Stomach (tissue), 19 donors: ENCODE measurements at places on chromosomes 2 and 18. TPM values are rescaled to one million over a fixed set of nuclear protein-coding genes. Genes with fewer than 3 reads are reported as not detected.

DNA sequence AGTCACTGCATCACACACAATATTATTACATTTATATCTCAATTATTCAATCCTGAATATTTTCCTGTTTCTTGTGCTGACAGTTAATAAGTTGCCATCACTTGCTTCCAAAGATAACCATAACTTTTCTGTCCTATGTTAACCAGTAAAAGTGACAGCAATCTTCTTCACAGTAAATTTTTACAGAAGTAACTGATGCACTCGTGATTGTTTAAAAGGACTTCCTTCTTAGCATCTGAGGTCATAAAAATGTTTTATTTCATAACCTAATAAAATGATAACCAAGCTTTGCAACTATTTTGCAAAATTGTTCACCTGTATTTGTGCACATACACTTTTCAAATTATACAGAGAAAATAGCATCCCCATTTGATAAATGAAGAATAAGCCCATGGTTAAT is 20.6 kb upstream of the ANKRD62 start:
- H3K36me3 ChIP-seq = no peaks in the 10 kb centered on the region
- no peaks in the 10 kb centered on the region for H3K4me1 ChIP-seq
- no peak overlapping the region for H3K4me3 ChIP-seq

The ERFE gene
- 0.75 TPM for polyA plus RNA-seq

DNA sequence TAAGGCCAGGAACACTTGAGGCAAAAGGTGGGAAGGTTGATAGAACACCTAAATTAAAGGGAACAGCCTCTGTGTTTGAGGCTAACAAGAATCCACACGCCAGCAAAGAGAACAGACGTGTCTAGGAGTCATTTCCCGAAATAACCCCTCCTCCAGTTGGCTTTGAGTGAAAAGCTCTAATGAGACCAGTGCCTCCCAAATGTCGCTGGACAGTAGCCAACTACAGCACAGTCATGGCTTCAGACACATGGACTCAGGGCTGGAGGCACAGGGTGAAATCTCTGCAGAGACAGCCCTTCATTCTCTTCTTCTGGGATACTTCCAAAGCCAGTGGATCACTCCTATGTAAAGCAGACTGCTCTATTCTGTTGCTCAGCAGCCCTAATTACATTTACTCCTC is 49.6 kb downstream of the SOWAHC start:
- no peaks in the 10 kb centered on the region for H3K36me3 ChIP-seq
- DNase-seq = peak; percentile 86
- no peak overlapping the region for H3K27ac ChIP-seq
- no peaks in the 10 kb centered on the region for H3K27me3 ChIP-seq

DNA sequence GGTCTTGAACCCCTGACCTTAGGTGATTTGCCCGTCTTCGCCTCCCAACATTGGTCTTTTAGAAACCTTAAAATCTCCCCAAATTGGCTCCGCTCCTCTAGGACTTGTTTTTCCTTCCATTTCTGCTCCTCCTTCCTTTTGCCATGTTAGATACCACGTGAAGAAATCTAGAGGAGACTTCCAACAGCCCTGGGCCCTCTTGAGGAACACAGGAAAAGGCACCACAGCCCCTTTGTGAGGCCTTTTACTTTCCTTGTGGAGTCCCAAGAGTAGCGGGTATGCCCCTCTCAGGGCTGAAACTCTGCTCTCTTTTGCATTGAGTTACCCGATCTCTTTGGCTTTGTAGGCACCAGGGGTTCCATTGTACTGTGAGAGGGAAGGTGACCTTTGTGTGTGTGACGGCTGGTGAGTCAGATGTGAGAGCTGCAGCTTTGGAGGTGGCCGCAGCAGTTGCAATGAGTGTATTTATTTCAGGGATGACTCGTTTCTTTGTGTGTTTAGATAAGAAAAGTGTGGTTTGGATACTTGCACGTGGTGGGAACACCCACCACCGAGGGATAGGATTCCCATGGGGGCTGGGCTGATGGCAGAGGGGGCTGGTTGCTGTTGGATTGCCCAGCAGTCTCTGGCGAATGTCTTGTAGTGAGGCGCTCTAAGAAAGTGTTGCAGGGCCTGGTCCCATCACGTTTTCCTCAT is 218.4 kb upstream of the HS6ST1 start:
- H3K27ac ChIP-seq = no peak overlapping the region
- H3K4me3 ChIP-seq = no peak overlapping the region
- H3K36me3 ChIP-seq = no peaks in the 10 kb centered on the region
- H3K27me3 ChIP-seq = no peaks in the 10 kb centered on the region

- H3K4me1 ChIP-seq = peaks cover 8% of the 10 kb centered on the region
- H3K27ac ChIP-seq = no peak overlapping the region
- no peak for DNase-seq
- no peak overlapping the region for H3K4me3 ChIP-seq
- no peaks in the 10 kb centered on the region for H3K27me3 ChIP-seq
Measured at GRCh38 chr18:46337271-46337670, 233.1 kb downstream of the HAUS1 start.

The CTNNA2 gene
- polyA plus RNA-seq = not detected

DNA sequence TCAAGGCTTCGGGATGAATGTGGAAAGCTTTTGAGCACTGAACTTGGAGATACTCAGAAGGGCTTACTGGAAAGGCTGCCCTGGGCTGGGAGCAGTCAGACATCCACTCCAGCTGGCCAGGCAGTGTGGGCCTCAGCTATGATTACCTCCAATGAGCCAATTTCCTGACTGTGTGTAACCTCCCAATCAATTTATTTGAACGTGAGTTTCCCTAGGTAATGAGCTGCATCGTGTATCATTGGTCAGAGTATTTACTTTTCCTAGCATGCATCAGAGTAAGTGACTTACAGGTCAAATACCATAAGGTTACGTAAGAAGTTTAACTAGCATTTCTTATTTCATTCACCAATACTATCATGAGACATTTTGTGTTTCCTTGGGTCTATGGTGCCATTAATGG is 11.0 kb upstream of the CTAGE1 start:
- peaks cover 3% of the 10 kb centered on the region for H3K4me1 ChIP-seq
- H3K27ac ChIP-seq = no peak overlapping the region
- H3K27me3 ChIP-seq = no peaks in the 10 kb centered on the region
- no peak for DNase-seq
- no peaks in the 10 kb centered on the region for H3K36me3 ChIP-seq

DNA sequence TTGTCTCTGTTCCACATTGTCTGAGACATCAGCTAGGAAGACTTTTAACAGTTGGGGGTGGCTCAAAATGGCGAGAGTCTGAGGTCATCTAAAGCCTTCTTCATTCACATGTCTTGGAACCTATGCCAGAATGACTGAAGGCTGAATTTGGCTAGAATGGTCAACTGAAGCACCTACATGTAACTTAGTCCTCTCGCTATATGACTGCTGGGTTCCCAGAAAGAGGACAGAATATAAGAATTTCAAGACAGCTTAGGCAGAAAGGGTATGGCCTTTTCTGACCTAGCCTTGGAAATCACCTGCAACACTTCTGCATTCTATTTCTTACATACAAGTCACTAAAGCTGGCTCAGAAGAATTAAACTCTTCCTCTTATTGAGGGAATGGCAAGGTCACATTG is 75.6 kb upstream of the OTX1 start:
- H3K4me1 ChIP-seq = no peaks in the 10 kb centered on the region
- no peak overlapping the region for H3K27ac ChIP-seq
- H3K27me3 ChIP-seq = no peaks in the 10 kb centered on the region

The HNMT gene
- 34.4 TPM for polyA plus RNA-seq

The GIGYF2 gene
- 9.5 TPM for polyA plus RNA-seq

The FOXI3 gene
- polyA plus RNA-seq = not detected

DNA sequence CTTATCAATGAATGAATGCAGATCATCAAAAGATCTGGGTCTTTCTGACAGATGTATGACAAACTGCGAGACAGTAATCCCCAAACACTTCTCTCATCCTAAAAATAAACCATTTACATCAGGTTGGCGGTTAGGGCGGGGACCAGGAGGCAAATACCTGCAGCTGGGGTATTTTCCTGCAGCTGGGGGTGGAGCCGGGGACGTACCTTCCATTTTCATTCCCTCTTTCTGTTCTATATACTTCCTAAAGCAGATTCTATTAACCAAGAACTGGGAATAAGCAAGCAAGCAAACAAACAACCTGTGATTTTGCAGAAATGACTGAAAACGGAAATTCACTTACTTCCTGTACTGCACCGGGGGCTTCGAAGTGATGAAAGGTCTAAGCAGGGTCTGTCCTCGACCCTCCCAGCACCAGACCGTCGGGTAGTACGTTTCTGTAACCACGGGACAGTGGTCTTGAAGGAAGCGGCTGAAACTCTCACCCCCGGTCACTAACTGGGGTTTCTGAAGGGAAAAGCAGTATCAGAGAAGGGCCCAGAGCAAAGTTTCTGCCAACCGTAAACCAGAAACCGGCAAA is 1.2 kb downstream of the ABHD3 start:
- peaks cover 35% of the 10 kb centered on the region for H3K36me3 ChIP-seq
- H3K27ac ChIP-seq = peak overlapping the region; percentile 97
- peak; percentile 34 for DNase-seq
- peak overlapping the region; percentile 94 for H3K4me3 ChIP-seq
- H3K27me3 ChIP-seq = no peaks in the 10 kb centered on the region

DNA sequence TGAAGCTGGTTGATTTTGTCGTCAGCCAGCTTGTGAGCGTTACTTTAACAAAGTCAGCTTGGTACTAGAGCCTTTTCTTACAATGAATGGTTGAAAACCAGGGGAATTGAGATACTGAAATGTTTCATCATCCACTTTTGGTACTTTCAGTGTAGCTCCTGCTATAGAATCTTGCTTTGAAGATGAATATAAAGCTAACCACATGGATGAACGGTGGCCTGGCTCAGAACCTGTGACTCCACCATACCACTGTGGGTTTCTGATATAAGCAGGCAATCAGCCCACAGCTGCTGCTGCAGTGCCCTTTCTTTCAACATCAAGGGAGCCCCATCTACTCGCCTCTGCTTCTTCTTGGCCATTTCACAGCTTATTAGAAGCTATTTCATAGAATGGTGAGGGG is 53.2 kb upstream of the GPR45 start:
- H3K4me3 ChIP-seq = no peak overlapping the region
- no peak overlapping the region for H3K27ac ChIP-seq
- no peaks in the 10 kb centered on the region for H3K36me3 ChIP-seq

DNA sequence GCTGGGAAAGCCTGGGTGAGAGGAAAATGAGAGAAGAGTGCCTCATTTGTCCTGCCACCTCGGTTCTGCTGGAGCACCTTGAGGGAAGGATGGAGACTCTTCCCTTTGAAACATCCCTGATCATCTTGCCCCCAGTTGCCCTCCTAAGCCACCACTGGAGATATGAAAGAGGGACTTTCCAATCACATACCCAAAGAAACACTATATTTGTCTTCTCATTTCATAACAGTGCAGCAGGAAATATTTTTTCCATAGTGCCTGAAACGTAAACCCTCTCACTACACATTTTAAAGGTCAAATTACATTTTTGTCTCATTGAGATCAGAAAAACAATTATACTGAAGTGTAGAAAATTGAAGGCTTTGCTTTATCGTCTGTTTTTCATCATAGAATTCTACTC is 63.3 kb downstream of the KCTD18 start:
- H3K4me3 ChIP-seq = no peak overlapping the region
- DNase-seq = no peak
- H3K27me3 ChIP-seq = no peaks in the 10 kb centered on the region
- no peak overlapping the region for H3K27ac ChIP-seq
- H3K36me3 ChIP-seq = peaks cover 9% of the 10 kb centered on the region
- no peaks in the 10 kb centered on the region for H3K4me1 ChIP-seq

The ABHD1 gene
- polyA plus RNA-seq = 0.23 TPM

The NT5C1B gene
- polyA plus RNA-seq = not detected

The FRZB gene
- polyA plus RNA-seq = 5.0 TPM

DNA sequence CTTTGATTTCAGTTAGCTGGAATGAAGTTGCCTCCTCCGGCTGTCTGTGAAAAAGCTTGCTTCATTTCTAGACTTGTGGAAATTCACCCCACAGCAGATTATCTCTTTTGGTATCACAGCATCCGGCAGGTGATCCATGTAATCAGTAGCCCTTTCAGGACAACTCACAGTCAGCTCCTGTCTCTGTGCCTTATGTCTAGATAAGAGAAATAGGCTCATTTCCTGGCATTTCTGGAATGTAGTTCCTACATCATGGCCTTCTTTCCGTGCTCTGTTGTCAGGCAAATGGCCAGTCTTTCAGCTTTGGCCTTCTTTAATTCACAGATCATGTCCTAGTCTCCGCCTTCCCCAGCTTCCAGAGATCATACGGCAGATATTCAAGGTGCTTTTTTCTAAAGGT is 455.4 kb downstream of the NUP35 start:
- H3K27me3 ChIP-seq = no peaks in the 10 kb centered on the region
- H3K27ac ChIP-seq = no peak overlapping the region
- H3K4me3 ChIP-seq = no peak overlapping the region
- no peak for DNase-seq
- H3K36me3 ChIP-seq = no peaks in the 10 kb centered on the region

The MRPS5 gene
- polyA plus RNA-seq = 78.2 TPM

GRCh38 chr2:149313512-149313972 is 16.8 kb upstream of the LYPD6 start:
- peaks cover 7% of the 10 kb centered on the region for H3K4me1 ChIP-seq
- peaks cover 11% of the 10 kb centered on the region for H3K27me3 ChIP-seq
- H3K4me3 ChIP-seq = no peak overlapping the region
- peak; percentile 73 for DNase-seq

GRCh38 chr2:14633061-14633460 is 544 bp downstream of the LRATD1 start:
- peak overlapping the region; percentile 60 for H3K27ac ChIP-seq
- peak overlapping the region; percentile 59 for H3K4me3 ChIP-seq
- H3K4me1 ChIP-seq = peaks cover 45% of the 10 kb centered on the region
- H3K27me3 ChIP-seq = no peaks in the 10 kb centered on the region
- DNase-seq = peak; percentile 41

DNA sequence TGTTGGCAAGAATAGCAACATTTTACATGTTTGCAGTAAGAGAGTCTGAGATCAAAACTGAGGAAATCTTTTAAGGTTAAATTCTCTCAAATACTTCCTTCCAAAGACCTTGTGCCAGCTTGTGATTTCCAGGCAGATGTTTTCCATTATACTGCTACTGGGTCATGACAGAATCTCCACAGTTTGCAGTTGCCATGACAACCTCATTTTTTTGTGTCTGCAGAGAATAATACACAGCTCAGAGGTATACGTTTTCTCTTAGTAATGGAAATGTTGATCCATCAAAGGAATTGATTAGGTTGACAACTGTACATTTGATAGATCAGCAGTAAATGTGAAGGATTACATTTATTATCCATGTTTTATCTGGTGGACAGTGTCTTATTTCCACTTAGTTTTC is 29.1 kb upstream of the CSRNP3 start:
- H3K27me3 ChIP-seq = no peaks in the 10 kb centered on the region
- no peak overlapping the region for H3K4me3 ChIP-seq
- H3K36me3 ChIP-seq = no peaks in the 10 kb centered on the region
- H3K27ac ChIP-seq = no peak overlapping the region

The LYG1 gene
- polyA plus RNA-seq = not detected

The LAMA3 gene
- 9.5 TPM for polyA plus RNA-seq

The LNPK gene
- 1.8 TPM for polyA plus RNA-seq

GRCh38 chr2:119234021-119235019 is 10.7 kb downstream of the STEAP3 start:
- H3K4me1 ChIP-seq = peaks cover 6% of the 10 kb centered on the region
- H3K27ac ChIP-seq = no peak overlapping the region
- no peak overlapping the region for H3K4me3 ChIP-seq
- H3K27me3 ChIP-seq = no peaks in the 10 kb centered on the region

The AOX1 gene
- polyA plus RNA-seq = 9.7 TPM

The CDH7 gene
- polyA plus RNA-seq = not detected

- H3K27me3 ChIP-seq = no peaks in the 10 kb centered on the region
- DNase-seq = no peak
- no peaks in the 10 kb centered on the region for H3K36me3 ChIP-seq
- H3K4me3 ChIP-seq = no peak overlapping the region
Measured at GRCh38 chr2:8115966-8116365, 565.9 kb upstream of the ID2 start.
